ENCODE measurements at places on chromosomes 5 and 9.

- DNase-seq: peak; percentile 44
Measured at GRCh38 chr5:140966293-140967225, at the start of gene PCDHAC2. PCDHAC2 (plus strand) TSS chr5:140966476; CDS start chr5:140966767, 291 bp downstream.

DNA sequence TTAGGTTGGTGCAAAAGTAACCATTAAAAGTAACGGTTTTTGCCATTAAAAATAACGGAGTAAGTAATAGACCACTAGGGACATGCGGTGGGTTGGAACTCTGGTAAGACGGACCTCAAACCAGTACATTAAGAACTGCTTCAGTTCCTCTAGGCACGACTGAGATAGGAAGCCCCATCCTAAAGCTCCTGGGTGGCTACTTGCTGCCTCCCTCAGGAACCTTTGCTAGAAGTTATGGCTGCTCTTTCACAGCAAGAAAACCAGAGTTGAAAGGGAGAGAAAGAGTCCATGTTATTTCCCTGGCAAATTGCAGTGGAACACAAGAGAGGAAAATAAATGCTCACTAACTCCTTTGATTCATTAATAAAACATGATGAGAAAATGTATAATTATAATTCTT is 47.6 kb downstream of the MCTP1 start:
- no peak for DNase-seq

GRCh38 chr9:97900103-97900737 is 22.1 kb downstream of the TRMO start:
- no peak for DNase-seq

DNA sequence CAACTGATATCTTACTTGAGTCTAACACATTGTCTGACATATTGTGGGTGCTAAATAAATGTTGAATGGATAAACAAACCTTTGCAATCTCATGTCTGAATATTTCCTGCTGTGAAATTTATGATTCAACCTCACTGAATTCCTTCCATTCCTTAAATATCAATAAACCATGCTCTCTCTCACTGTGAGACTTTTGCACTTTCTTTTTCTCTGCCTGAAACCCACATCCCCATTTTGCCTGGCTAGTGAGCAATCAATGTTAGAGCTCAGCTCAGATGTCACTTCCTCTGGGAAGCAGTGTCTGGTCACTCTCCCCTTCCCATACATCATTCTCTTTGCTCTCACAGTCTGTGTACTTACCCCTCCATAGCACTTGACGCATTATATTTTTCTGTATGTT is 383.7 kb upstream of the TRPC7 start:
- DNase-seq: no peak

GRCh38 chr9:134618833-134619447 is 22.7 kb upstream of the COL5A1 start:
- DNase-seq: no peak

GRCh38 chr5:54415896-54416601 is 39.5 kb upstream of the HSPB3 start:
- no peak for DNase-seq

DNA sequence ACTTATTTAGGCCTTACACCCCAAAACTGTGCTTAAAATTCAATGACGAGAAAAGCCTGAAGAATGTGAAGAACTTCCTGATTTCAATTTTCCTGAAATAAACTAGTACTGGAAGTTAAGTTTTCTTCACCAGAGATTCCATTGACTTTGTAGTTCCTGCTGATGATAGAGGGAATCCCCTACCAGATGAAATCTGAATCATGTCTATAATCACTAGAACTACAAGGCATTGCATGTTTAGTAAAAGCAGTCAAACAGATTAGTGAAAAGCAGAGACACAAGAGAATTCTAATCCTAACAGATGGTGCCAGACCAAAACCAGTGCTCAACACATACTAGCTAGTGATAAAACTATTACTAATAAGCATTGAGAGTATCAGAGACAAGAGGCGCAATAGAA is 130.0 kb downstream of the PDE4D start:
- DNase-seq: no peak

DNA sequence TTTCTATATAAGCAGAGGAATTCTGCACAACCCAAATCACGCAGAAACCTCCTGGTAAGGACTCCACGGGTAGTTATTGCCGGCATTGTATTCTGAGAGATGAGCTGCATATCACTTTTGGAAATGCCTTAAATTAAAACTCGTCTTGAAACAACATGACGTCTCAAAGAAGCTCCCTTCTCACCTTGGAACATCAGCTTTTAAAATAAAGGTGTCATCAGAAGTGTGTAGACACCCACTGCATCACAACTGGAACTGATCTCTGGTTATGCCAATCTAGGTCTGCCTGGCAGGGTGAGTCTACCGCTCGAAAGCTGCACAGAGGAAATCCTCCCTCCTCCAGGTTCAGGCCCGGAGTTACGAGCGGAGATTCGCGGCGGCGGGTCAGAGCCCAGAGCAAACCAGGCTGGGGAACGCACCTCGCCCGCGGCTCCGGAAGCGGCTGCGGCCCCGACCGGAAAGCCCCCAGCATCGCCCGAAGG is 974 bp upstream of the SLC12A2 start:
- DNase-seq: no peak

- no peak for DNase-seq
Measured at GRCh38 chr9:120610975-120611689, 31.2 kb upstream of the CDK5RAP2 start.

DNA sequence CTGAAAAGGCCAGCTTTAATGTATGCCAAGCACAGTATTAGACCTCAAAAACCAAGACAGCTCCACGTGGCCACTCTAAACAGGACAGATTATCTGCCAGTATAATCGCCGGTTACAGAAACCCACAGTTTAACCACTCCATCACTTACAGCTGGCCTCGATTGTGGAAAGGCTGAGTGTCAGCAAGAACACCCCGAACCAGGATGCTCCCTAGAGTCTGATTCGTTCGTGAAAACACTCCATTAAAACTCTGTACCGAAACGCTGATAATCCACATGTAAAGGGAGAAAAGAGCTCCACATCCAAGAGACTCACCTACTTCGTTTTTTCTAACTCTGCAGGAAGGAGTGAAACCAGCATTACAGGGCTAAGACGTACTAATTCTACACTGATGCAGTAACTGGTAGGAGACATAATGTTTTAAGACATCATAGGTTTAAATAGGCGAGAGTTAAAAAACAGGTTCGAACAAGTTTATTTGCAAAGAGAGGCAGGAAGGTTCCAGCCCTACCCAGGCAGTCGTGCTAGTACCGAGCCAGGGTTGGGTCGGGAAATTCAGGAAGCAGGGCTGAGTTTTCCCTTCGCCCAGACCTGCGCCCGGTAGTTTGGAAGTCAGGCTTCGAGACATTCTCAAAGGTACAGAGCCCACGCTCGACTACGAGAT is 949 bp downstream of the SERINC5 start:
- peak; percentile 13 for DNase-seq

DNA sequence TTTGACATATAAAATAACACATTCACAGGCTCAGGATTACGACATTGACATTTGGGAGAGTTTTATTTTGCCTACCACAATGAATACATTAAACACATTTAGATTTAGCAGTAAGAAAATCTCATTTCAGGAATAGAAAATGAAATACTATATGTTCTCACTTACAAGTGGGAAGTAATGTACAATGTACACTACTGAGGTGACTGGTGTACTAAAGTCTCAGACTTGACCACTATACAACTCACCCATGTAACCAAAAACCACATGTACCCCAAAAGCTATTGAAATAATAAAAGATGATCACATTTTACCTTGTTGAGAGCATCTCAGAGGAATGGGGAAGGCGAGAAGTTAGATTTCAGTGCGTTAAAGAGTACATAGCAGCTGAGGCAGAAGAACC is 1202.4 kb upstream of the SEMA6A start:
- DNase-seq: no peak

DNA sequence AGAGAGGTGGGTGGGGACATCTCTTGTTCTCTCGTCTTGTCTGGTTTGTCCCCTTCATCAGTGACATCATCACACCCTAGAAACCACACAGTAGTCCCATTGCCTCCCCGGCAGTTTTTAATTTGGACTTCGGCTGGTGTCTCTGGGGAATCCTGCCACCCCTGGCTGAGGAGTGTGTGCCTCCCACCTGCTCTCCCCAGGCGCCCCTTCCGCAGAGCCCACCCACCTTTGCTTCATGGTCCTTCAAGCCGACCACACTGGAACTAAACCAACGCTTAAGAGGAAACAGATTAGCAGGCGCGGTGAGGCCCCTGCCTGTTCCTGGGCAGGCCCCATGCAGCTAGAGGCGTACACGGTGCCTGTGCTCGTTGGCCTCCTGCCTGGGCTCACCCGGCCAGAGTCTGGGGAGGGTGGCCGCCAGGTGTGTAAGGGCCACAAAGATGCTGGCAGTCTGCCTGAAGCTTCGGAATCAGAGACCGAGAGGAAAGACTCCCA is 107.6 kb upstream of the SPRY4 start:
- DNase-seq: peak; percentile 59

DNA sequence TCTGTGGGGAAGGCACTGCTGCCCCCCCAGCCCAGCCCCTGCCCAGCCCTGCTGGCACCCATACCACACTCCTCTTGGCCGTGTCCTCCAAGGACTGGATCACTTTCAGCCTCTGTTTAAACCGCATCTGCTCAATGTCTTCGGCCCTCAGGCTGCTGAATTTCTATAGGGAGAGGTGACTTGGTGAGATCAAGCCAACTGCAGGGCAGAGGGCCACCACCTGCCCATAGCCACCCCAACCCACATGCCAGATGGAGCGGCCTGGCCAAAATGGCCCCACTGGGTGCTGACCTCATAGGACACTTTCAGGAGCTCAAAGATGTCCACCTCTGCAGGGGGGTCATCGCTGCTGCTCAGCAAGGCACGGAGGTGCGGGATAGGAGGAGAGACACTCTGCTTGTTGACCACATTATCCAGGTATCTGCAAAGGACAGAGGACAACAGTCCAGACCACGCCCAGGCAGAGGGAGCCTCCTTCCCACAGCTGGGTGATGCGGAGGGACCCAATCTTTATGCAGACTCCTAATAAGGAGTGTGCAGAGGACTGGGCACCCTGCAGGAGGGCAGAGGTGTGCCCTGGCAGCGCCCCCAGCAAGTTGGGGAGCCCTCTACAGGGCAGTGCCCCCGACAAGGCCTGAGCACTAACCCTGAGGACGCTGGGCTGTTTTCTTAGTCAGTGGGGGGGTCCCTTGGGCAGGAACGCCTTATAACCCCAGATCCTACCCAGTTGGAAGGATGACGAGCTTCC is 14.4 kb upstream of the MRNIP start:
- DNase-seq: no peak

DNA sequence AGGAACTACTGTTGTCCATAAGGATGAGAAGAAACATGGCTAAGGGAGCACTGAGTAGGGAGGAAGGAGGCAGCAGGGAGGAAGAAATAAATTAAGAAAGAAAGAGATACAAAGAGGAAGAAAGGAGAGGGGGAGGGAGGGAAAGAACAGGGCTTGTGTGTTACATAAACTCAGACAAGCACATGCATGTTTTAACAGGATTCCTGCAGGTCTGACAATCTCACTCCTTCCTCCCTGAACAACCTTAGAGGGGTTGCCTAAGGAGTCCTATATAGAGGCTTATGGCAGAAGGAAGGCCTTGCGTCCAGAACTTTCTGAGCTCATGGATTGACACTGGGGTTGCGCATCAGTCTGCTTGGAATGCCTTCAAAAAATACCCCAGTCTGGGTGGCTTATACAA is 4.2 kb upstream of the KCNIP1 start:
- DNase-seq: no peak

DNA sequence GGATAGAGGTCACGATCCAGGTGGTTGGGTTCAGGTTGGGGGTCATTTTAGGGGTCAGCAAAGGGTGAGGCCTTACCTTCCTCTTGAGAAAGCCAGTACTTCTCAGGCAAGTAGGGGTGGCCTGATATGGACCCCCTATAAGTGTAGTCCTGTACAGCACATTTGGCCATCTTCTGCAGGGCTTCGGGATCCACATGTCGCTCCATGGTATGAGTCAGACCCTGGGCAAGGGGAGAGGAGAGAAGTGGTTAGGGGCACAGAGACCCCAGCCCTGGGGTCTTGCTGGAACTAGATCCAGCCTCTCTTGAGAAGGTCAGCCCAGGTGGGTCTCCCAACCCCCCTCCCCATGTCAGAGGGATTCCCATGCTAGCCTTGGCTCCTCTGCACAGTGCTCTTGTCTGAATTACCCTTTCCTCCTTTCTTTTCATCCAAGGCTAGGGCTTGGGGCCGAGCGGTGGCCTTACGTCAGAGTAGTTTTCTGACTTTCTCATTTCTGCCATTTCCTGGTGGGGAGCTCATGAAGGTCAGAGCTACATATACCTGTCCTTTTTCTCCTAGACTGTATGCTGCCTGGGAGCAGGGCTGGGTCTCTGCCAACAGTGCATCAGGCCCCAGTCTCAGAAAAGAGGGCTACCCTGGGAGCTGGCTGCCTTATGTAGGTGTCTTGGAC is 9.0 kb upstream of the MYORG start:
- no peak for DNase-seq

- DNase-seq: no peak
Measured at GRCh38 chr5:177378884-177379883, 5.0 kb upstream of the SLC34A1 start.

DNA sequence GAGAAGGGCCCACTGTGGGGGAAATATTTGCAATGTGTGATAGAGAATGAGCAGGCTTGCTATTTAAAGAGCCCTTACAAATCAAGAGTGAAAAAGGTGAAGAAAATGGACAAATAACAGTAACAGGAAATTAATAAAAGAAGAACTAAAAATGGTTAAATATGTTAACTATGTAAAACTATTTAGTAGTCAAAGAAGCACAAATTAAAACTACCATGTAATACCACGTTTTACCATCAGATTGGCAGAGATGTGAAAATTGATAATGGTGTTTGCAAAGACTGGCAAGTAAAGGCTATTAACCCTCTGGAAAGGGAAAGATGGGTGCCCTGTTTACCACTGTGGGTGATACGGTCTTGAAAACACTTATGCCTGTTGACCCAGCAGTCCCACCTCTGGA is 23.2 kb upstream of the GRHPR start:
- no peak for DNase-seq

DNA sequence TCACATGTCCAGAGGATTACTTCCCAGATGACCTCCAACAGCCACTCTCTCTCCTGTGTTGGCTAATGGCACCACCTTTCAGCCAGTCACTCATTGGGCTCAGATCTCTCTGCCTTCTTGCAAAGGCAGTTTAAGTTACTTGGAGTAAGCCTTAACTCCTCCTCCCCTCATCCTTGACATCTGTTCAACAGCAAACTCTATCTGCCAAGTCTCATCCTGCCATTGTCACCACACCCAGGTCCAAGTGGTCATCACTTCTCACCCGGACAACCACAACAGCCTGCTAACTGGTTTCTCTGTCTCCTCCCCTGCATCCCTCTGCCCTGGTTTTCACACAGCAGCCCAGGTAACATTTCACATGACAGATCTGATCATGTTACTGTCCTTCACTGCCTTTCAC is 58.5 kb downstream of the DCP2 start:
- no peak for DNase-seq

GRCh38 chr9:137787381-137787780 is 90.2 kb upstream of the CACNA1B start:
- no peak for DNase-seq

GRCh38 chr5:169656125-169656901 is 19.2 kb downstream of the DOCK2 start:
- DNase-seq: no peak

DNA sequence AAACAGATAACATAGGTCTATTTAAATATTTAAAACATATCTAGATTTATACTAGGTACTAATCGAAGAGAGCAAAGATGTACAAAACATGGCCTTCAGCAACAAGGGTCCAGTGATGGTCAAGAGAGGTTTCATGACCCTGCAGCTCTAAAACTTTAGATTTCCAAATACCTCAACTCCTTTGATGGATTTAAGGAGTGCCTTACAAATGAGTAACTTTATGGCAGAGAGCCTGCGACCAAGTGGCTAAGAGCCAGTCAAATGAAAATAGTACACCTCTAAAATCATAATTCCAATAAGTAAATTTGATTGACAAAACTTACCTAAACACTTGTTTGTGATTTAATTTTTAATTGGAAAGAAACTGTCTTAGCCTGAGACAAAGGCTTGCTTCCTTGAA is 4.7 kb upstream of the SH3RF2 start:
- no peak for DNase-seq
